ENCODE measurements at places on chromosomes 3 and 15.

DNA sequence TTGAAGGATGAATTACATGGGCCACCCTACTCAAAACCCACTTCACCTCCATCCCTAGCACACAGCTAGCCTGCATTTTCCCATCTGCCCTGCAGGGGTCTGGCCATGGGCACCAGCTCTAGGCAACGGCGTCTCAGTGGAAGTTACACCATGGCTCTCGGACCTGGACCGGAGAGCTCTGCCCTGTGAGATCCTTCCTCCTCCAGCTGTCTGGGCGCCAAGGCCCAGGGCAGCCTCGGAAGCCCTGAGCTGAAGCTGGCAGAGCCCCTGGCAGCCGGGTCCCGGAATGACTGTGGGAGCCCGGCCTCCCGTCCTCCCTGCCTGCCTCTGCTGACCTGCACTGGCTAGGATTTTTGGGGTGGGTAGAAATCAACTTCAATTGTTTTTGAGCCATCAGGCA is 98.9 kb downstream of the CHSY1 start:
- DNase-seq, result no peak

DNA sequence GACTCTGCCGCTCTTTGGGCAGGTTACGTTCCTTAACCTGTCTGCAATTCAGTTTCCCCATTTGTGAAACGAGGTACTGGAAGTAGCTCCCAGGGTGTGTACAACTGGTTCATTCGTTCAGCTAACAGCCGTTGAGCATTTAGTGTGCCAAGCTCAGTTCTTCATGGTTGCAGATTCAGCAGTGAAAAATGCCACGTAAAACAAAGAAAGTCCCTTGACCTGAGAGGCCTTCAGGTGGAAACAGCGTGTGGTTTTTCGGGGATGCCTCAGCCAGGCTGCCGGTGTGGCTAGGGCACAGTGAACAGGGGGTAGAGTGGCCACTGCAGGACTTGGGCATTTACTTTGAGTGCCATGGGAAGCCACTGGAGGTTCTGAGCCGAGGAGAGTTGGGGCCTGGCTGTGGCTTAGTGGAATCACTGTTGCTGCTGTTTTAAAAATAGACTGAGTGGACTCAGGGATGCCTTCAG is 4.7 kb downstream of the SYNM start:
- DNase-seq, result no peak

DNA sequence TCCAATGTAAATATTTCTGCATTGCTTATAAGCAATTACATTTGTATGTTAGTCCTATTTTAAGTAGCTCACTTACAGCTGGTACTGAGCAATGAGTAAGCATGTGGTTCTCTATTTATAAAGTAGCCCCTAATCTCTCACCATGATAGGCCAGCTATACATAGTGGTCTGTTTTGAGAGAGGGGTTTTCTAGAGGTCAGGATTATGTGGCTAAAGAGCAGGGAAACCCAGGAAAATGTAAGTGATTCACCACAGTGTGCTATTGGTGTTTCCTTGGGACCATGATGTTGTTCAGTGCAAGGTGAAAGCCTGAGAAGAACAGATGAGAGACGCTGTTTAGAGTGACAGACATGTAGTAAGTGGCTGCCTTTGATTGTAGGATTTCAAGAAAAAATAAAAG is 26.4 kb downstream of the RBMS3 start:
- DNase-seq, result no peak

- no peak for DNase-seq
These were observed 4.7 kb downstream of the LMAN1L start for GRCh38 chr15:74817370-74817737.

- DNase-seq, result no peak
These were observed 310.6 kb downstream of the CACNA2D3 start for GRCh38 chr3:54432975-54433374.

GRCh38 chr15:88615303-88616107 is 5.6 kb upstream of the AEN start:
- DNase-seq, result no peak

GRCh38 chr3:62201438-62202035 is 171.8 kb downstream of the FEZF2 start:
- DNase-seq, result no peak

GRCh38 chr3:157094751-157095480 is 65.0 kb downstream of the CCNL1 start:
- no peak for DNase-seq

DNA sequence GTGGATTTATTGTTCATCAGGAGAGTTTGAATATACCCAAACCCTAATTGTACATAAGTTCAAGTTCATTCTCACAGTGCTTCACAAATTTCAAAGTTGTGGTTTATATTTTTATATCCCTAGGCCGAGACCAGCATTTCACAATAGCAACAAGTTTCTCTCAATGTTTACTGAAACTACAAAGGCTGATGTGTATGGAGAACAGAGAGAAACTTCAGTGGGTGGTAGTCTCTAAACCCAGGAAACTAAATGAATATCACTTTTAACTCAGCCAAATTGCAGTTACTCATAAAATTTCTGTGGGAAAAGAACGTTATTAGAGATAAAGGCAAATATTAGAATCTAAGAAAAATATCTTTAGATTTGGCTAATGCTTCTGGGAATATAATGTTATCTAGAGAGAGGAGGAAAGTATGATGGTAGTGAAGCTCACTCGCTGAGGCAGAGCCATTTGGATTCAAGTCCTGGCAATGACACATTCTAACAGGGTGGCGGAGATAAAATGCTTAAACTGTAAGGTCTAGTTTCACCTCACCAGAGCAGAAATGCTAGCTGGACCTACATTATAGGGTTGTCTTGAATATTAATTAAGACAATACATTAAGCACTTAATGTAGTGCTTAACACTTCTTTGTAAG is 514.8 kb downstream of the EPHA3 start:
- no peak for DNase-seq

DNA sequence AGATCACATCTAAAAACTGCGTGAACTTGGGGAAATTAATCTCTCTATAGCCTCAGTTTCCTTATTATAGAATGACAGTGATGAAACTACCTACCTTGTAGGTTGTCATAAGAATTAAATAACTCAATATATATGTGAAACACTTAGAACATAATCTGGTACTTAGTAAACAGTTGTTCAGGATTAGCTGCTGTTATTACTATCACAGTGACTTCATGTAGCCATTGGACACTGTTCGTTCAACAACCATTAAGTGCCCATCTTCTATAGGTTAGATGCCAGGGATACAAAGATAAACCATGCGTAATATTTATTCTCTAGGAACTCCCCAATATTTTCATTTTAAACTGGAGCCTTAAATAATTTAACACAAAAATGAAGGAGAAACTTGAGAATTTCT is 329.0 kb upstream of the PROK2 start:
- no peak for DNase-seq

GRCh38 chr3:136075811-136076210 is 110.3 kb downstream of the PPP2R3A start:
- no peak for DNase-seq

DNA sequence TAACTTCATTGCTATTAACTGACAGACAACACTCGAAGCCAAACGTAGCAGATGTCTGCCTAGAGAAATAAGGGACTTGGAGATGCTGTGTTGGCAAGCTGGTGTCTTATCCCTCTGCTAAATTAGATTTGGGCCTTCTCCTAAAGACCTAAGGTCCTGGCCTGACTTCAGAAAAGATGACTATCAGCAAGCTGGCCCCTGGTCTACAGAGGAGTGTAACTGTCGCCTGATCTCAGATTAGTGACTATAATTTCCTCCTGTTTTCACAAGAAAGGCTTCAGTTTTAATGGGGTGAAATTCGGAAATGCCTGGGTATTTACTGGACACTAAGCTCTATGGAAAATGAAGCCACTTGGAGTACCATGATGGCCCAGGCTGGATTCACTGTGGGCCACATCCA is 53.1 kb upstream of the SLC7A14 start:
- DNase-seq, result no peak

DNA sequence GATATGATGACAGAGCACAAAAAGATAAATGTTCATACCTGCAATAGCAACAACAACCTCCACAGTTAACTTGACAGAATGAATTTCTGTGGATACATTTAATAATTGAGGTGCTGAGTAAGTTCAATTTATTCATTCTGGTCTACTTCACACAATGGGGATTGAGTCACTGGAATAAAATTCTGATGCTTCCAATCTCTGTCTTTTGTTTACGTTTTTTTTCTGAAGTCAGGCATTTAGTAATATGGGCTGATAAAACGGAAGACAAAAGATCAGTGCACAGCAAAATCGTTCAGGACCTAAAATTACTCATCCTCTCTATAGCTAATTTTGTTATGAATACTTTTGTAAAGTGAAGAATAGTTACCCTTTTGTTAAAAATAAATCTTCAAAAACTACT is 565.9 kb upstream of the CCDC54 start:
- DNase-seq, result no peak

DNA sequence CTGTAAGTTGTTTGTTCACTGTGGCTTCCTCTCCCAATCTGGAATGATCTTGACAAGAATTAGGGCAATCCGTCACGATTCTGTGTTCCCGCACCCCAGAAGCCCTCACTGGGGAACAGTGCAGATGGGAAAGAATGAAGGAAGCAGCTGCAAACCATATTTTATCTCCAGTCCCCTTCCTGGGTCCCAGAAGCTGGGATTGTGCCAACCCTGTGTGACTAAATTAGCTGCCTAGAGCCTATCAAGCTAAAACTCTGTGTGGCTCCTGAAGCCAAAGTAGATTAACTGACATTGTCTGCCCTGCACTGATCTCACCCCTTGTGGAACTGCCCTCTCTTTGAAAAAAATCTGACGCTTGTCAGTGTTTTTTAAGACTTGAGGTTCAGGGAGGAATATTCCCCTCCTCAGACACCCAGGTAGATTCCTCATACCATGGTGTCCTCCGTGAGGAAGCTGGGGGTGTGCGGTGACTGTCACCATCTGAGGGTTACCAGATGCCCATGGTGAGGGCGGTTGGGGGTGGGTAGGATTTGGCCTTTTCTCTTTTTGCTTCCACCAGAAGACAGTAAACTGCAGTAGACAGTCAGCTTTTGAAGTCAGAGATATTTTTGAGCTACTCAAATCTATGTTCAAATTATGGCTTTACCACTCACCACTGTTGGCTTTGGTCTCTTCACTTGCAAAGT is 358.3 kb upstream of the TPM1 start:
- DNase-seq, result no peak

GRCh38 chr15:52338891-52339290 is 43.3 kb upstream of the MYO5C start:
- no peak for DNase-seq

DNA sequence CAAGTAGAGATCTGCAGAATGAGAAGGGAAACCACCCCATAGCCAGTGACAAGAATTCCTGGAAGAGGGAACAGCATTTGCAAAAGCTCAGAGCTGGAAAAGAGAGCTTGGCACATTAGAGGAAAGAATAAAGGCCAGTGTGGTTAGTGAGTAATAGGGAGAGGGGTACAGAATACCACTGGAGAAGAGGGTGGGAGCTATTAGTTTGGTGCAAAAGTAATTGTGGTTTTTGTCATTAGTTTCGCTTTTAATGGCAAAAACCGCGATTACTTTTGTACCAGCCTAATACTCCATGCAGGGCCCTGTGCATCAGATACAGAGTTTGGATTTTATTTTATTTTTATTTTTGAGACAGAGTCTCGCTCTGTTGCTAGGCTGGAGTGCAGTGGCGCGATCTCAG is 9.8 kb downstream of the SLC24A1 start:
- no peak for DNase-seq

DNA sequence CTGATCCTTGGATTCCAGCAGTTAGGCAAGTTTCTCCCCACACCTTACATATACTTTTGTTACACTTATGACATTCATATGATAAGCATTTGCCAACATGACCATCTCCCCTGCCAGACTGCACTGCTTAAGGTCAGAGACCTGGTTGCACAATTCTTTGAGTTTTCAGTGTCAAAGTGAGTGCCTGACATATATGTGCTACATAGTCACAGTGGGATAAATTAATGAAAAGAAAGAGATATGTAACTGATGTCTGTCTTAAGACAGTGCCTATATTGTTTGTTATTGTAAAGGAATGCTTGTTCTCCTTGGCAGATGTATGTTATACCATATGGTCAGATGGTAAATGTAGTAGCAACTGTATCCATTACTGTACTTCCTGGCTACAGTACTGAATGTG is 3.5 kb upstream of the DCUN1D1 start:
- DNase-seq, result no peak

DNA sequence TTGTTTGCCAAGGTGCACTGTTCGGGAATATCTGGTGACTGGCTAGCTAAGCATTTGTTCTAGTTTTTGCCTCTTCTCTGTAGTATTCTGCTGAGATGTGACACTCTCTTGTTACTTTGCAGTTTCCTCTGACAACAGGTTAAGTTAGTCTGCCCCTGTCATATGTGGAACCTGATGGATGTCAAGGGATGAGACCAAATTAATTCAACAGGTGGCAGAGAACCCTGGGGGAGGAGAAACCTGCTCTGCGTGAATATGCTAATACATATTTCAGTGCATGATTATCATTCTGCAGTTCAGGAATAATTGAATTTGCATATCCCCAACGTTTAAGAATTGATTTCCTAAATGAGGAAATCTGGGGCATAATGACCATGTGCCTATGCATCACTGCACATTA is 777.3 kb downstream of the PDCD6IP start:
- no peak for DNase-seq

- DNase-seq, result no peak
These were observed 530.8 kb upstream of the BCHE start for GRCh38 chr3:166367947-166368533.

GRCh38 chr3:89452066-89452465 is 344.6 kb downstream of the EPHA3 start:
- no peak for DNase-seq

DNA sequence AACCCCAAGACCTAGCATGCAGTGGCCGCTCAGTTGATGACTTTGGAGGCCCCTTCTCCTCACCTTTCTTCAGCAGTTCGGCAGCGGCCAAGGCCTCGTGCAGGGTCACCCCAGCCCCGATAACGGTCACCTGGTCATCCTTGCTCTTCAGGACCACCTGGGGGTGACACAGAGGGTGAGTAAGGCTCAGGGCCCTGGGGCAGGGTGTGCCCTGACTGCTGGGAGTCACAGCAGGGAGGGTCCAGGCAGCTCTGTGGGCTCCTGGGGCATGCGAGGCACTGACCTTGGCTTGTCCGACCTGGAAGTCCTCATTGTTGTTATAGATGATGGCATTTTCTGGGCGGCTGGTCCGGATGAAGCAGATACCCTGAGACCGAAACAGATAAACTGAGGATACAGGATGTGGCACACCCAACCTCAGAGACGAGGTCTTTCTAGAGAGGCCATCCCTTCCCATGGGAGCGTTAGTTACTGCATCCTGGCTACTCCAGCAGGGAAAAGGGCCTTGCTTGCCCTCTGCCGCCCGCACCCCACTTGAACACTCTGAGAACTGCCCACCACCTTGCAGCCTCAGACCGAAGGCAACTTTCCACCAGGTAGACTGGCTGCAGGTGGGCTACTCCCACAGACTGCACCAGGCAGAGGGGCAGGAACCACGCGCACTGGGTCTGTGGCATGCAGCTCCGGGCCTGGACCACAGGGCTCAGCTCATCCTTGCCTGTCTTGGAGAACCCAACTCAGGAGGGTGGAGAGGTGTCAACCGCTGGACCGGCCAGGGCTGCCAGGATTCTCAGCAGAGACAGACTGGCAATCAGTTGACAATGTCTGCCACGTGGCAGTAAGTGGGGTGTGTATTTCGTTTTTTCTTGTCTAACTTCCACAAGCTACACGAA is 27.6 kb downstream of the TKT start:
- DNase-seq, result no peak

All from activated T-cell treated with anti-CD3 and anti-CD28 coated beads for 4 hours (primary cell).